ENCODE measurements at places on chromosomes 3 and 15.

DNA sequence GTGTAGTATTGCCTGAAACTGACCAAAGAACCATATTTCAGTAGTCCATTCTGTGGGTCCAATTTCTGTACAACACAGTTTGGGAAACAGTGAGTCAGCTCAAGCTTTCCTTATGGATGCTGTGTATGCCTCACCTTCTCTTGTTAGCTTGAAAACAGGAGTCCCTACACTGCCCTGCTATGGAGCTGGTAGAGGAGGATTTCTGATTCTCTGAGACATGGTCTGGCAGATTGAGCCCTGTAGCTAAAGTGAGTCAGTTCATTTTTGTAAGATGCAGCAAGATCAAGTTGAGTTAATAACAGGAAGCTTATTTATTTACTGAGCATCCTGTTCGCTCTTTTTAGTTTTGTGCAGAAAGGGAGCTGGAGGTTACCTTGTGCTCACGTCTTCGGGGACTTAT lies 424.1 kb upstream of the RBMS3 start:
- DNase-seq = no peak

GRCh38 chr3:197499427-197499826 lies 56.3 kb downstream of the BDH1 start:
- no peak for DNase-seq

- DNase-seq = no peak
These were observed 101.9 kb upstream of the THBS1 start for GRCh38 chr15:39478996-39479395.

DNA sequence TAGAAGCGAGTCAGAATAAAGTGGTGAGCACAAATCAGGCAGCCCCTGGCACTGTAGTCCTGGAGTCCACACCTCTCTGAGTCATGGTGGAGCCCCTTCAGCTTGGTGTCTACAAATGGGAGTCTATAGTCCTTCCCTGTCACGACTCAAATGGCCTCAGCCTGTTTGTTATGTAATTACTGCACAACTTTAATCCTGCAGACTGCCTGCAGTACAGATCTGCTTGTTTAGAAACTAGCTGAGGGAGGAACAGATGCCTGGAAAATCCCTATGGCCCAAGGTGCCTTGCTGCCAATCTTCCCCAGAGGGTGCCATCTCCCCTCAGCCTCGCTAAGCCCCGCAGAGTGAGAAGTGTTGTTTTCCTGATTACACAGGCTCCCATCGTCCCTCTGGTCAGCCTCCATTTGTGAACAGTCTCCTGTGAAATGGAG lies 3.9 kb upstream of the CXCR6 start:
- DNase-seq = no peak

GRCh38 chr3:71355862-71356261 lies 227.7 kb downstream of the FOXP1 start:
- no peak for DNase-seq

DNA sequence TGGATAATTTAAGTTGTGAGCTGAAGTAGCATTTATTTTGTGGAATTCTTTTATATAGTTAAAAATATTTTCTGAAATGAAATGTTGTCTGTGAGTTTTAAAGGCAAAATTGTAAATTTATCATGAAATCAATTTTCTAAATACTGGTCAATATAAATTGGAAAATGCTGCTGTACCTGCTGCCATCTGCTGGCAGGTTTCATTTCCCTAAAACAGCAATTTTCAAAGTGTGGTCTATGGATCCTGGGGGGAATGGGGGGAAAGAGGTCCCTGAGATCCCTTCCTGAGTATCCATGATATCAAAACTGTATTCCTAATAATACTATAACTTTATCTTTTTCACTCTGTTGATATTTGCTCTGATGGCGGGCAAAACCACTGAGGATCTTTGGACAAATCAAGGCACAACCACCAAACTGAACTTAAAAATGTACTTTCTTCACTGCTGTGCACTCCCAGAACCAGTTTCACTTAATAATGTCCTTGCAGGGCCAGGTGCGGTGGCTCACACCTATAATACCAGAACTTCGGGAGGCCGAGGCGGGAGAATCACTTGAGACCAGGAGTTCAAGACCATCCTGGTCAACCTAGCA lies 17.2 kb upstream of the CCR4 start:
- DNase-seq = no peak

DNA sequence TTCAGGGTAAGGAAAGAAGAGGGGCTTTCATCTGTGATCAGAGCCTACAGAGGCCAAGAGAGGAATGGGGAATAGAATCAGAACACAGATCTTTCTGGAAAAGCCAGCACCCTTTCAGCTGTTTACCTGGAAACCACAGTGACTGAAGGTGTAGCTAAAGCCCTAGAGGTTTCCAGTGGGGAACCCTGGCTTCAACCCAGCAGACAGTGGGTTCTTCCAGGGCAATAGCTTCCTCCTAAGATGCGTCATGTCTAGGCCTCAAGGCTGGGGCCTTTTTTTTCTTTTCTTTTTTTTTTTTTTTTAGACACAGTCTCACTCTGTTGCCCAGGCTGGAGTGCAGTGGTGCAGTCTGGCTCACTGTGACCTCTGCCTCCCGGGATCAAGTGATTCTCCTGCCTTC lies 3.1 kb upstream of the CPNE9 start:
- no peak for DNase-seq

DNA sequence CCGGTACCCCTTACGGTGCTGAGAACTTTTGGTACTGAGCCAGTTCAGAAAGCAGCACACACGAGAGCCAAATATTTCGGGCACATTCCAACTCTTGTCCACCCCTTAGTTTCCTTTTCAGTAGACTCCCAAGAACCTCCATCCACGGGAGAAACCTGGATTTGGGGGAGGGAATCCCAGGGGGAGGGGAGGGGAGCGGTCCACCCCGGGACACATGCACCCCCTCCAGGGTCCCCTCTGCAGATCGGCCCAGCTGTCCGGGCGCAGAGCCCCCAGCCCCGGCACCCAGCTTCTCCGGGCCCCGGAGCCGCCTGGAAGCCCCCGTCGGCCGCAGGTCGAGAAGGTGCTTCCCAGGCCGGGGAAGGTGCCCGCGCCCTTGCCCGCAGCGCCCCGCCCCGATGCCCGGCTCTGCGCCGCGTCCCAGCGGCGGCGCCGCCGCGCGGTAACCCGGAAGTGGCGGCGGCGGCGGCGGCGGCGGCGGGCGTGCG lies 455 bp upstream of the ABHD17C start:
- DNase-seq = no peak
